ENCODE measurements at places on chromosomes 16 and 17. TPM values are rescaled to one million over a fixed set of nuclear protein-coding genes. Genes with fewer than 3 reads are reported as not detected.

DNA sequence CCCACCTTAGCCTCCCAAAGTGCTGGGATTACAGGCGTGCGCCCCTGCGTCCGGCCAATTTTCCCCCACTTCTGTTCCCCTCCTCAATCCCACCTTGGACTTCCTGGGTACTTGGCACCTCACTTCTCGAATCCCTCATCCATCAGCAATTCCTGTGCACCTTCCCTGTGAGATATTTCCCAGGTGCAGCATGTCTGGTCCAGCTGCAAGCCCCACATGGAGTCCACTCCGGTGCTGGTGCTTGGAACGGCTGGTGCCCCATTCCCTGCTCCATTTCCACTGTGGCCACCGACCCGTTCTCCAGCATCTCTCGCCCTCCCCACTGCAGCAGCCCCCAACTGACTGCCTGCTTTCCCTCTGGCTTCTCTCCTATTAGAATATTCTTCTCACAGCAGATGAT, 35.3 kb downstream of the NOL11 start:
- DNase-seq, result peak; percentile 78

DNA sequence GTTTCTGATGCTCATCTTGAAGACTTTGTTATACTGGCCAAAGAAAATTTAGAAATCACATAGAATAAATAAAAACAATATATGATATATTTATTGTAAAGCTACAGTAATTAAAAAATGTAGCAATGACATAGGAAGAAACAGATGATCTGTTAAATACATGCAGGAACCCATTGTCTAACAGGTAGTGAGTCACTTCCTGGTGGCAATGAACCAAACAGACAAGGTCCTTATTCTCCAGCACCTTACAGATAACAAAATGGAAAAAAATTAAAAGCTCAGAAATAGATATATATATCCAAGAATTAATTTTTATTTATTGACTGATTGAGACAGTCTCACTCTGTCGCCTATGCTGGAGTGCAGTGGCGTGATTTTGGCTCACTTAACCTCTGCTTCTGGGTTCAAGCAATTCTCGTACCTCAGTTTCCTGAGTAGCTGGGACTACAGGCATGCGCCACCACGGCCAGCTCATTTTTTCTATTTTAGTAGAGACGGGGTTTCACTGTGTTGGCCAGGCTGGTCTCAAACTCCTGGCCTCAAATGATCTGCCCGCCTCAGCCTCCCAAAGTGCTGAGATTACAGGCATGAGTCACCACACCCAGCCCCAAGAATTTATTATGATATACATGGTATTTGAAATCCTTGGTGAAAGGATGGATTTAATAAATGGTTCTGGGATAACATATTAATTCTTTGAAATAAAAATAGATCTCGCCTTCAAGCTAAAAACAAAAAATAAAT, 7.5 kb downstream of the NETO2 start:
- no peak for DNase-seq

The PRSS8 gene
- total RNA-seq, result not detected

- DNase-seq, result no peak
These were observed 923 bp downstream of the TLCD3B start for GRCh38 chr16:30030011-30030685.

DNA sequence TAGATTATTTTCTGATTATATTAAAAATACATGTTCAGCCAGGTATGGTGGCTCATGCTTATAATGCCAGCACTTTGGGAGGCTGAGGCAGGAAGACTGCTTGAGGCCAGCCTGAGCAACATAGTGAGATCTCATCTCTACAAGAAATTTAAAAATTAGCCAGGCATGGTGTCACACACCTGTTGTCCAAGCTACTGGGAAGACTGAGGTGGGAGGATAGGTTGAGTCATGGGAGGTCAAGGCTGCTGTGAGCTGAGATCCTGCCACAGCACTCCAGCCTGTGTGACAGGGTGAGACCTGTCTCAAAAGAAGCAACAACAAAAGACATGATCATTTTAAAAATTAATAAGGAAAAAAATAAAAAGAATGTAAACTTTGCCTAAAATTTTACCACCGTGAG, 40.7 kb downstream of the PRAC1 start:
- DNase-seq, result no peak

- no peak for DNase-seq
These were observed 443.8 kb downstream of the MAF start for GRCh38 chr16:79156761-79157160.

The HOXB2 gene
- not detected for total RNA-seq

DNA sequence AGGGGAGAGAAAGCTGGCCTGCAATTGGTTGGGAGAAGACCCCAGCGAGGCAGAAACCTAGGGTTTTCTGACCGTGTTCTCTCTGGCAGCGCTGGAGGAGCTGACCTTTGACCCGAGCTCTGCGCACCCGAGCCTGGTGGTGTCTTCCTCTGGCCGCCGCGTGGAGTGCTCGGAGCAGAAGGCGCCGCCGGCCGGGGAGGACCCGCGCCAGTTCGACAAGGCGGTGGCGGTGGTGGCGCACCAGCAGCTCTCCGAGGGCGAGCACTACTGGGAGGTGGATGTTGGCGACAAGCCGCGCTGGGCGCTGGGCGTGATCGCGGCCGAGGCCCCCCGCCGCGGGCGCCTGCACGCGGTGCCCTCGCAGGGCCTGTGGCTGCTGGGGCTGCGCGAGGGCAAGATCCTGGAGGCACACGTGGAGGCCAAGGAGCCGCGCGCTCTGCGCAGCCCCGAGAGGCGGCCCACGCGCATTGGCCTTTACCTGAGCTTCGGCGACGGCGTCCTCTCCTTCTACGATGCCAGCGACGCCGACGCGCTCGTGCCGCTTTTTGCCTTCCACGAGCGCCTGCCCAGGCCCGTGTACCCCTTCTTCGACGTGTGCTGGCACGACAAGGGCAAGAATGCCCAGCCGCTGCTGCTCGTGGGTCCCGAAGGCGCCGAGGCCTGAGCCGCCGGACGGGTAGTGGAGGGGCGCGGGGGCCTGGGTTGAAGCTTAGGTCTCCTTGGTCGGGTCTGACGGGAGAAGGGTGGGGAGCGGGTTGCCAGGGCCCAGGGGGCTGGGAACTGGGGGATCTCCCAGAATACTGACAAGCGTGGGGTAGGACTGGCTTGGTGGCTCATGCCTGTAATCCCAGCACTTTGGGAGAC, 7.4 kb upstream of the PYDC1 start:
- no peak for DNase-seq

- DNase-seq, result peak; percentile 78
These were observed 13.4 kb upstream of the TAOK1 start for GRCh38 chr17:29376667-29377270.

DNA sequence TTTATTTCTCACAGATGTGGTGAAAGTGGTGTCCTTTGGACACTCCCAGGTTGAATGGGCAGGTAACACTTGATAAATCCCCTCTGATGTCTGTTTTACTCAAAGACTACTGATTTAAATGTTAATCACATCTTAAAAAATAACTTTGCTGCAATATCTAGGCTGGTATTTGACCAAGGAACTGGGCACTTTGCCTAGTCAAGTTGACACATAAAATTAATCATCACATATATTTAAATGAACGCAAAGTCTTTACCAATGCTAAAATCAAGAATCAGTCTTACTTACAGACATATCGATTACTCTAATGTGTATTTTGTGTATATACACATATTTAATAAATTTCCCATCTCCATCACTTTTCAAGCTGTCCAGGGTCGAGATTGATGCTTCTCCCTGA, 7.0 kb downstream of the MT2A start:
- DNase-seq, result no peak

The CTF1 gene
- total RNA-seq, result 6.0 TPM

The NLRC5 gene
- 24.7 TPM for total RNA-seq

DNA sequence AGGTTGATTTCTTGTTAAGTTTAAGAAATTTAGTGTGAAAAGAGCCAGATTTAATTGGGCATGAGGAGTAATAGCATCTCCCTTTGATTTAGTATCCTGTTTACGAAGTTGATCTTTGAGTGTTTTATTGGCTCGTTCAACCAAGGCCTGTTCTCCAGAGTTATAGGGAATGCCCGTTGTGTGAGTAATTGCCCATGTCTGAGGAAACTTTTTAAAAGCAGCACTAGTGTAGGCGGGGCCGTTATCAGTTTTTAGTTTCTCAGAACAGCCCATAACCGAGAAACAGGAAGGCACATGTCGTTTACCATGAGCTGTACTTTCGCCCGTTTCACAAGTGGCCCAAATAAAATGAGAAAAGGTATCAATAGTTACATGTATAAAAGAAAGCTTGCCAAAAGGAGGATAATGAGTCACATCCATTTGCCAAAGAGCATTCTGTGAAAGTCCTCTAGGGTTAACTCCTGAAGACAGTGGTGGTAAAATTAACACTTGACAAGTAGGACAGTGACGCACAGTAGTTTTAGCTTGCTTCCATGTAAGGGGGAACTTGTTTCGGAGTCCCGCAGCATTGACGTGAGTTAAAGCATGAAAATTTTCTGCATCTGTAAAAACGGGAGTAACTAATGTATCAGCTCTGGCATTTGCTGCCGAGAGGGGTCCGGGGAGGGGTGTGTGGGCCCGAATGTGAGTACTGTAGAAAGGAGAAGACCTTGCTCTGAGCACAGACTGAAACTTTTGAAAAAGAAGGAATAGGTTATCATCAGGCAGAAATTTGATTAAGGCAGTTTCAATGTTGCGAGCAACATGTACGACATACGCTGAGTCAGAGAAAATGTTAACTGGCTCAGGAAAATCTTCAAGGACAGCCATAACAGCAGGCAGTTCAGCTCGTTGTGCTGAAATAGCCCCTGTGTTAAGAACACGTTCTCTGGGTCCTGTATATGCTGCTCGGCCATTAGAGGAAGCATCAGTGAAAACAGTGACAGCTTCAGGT, 18.5 kb upstream of the KCTD5 start:
- no peak for DNase-seq

The KCNAB3 gene
- 2.6 TPM for total RNA-seq

GRCh38 chr16:81179219-81179618, 59.3 kb upstream of the BCO1 start:
- no peak for DNase-seq

- no peak for DNase-seq
These were observed 14.4 kb upstream of the RNF213 start for GRCh38 chr17:80246266-80246681.

DNA sequence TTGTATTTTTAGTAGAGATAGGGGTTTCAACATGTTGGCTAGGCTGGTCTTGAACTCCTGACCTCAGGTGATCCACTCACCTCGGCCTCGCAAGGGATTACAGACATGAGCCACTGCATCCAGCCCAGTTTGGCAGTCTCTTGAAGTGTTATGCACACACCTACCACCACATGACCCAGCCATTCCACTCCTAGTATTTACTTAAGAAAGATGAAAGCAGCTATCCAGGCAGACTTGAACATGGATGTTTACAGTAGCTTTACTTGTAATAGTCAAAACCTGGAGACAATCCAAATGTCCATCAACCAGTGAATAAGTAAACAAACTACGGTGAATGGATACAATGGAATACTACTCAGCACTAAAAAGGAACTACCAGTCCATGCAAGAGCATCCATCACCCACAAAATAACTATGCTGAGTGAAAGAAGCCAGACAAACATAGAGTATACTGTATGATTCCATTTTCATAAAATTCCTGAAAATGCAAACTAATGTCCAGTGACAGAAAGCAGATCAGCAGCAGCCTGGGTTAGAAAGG, 37.8 kb upstream of the RASD1 start:
- no peak for DNase-seq

DNA sequence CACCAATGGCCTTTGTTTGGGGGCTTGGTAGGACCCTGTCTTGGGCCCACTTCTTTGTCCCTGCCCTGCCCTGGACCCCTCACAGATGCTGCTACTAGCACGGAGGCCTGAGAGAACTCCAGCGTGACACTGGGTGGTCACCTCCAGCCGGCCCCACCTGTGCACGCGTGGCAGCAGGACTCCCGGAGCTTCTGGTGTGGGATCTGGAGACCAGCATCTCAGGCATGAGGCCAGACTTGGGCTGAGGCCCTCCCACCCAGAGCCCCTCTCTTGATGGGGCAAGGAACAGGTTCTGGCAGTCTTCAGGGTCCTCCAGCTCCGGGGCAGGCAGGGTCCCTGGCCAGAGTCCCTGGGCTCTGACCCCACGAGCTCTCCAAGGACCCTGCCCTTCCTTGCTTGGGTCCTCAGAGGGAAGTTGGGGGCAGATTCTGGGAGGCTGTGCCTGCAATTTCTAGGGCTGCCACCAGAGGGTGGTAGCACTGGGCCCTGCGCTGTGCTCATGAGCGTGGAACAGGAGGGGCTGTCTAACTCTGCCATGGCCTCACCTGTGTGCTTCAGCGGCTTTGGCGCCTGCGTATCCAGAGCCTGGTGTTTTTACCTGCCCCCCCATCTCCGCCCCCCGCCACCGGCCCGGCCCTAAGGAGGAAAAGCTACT, 3.1 kb upstream of the BAIAP3 start:
- DNase-seq, result no peak

The ELMO3 gene
- 1.7 TPM for total RNA-seq

- no peak for DNase-seq
These were observed 49.1 kb upstream of the SLC25A19 start for GRCh38 chr17:75338335-75338734.

GRCh38 chr17:13346996-13347762, 254.6 kb downstream of the HS3ST3A1 start:
- no peak for DNase-seq

The TMEM235 gene
- not detected for total RNA-seq

DNA sequence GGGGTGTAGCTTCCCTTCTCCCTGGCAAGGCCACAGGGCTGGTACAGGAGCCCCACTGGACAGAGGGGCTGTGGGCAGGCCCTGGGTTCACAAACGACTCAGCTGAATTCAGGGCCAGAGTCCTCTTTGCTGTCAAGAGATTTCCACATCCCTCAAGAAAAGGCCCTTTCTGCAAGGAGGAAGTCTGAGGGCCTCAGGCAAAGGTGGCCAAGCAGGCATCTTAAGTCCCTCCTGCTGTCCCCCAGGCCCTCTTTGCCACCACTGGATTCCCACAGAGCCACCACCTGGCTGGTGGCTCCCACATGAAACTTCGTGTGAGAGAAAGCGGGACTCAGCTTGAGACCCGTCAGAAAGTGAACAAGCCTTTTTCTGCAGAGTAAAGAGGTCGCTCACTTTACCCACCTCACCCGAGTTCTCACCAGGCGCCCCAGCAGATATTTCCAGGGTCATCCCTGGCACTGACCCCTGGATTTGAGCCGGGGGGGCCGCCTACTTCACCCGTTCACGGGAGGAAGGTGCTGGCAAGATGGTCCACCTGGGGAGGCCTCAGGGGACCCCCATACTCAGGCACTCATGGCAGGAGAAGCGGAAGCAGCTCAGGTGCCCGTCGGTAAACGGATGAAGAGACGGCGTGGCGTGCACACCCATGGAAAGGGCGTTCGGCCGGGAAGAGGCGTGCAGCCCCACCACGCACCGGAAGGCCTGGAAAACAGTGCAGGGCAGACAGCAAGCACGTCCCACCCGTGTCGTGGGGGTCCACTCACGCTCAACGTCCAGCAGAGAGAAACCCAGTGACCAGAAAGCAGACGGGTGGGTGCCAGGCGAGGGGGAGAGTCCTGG, 3.6 kb downstream of the RNF166 start:
- DNase-seq, result no peak

The WFIKKN1 gene
- 0.56 TPM for total RNA-seq
